SK-MEL-5 (cell line): ENCODE measurements at places on chromosomes 2 and 18. TPM values are rescaled to one million over a fixed set of nuclear protein-coding genes. Genes with fewer than 3 reads are reported as not detected.
A peak's percentile ranks its signal among the peaks of the same experiment; 100 is the strongest.

The CD226 gene
- 0.50 and 0.77 TPM in 2 replicates for total RNA-seq

The LRRFIP1 gene
- total RNA-seq, result 38.1 and 47.3 TPM in 2 replicates

The SGPP2 gene
- total RNA-seq, result not detected in 2 replicates

DNA sequence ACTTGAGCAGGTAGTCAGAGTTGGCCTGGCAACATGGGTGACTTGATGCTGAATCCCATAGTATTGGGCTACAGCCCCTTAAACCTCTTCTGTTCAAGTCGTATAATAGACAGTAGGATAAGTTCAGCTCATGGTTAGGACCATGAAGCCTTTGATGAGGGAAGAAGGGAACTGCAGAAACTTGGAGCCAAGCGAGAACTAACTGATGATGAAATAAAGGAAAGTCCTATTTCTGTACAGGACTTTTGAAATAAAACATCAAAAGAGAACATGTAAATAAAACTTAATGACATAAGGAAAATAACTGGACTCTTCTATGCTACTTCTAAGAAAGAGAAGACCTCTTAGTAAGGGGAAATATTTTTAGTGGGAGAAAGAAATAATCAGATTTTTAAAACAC is 51.2 kb upstream of the UGP2 start:
- no peak for DNase-seq

The QPCT gene
- 2,187 and 2,298 TPM in 2 replicates for total RNA-seq

- no peak for DNase-seq
These were observed 17.7 kb downstream of the TANK start for GRCh38 chr2:161177969-161178368.

The CROCC2 gene
- not detected in 2 replicates for total RNA-seq

The HNMT gene
- total RNA-seq, result 43.3 and 55.4 TPM in 2 replicates

DNA sequence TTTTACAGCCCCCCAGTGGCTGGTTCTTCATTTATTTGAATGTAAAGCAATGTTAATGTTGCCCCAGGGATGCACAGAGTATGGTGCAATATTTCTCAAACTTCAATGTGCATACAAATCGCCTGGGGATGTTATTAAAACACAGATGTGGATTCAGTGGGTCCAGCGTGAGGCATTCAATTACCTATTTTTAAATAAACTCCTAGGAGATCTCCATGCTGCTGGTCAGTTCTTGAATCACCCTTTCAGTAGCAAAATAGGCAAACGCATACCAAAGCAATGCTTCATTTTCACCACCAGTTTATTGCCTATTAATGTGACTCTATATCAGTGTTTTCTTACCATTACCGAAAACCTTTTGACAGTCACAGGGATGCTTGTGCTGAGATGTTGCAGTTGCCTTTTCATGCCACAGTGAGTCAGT is 530.7 kb downstream of the CBLN2 start:
- peak; percentile 88 for DNase-seq

The SCTR gene
- not detected in 2 replicates for total RNA-seq

GRCh38 chr2:74741629-74742028 is 87.6 kb downstream of the SEMA4F start:
- DNase-seq, result no peak

The ALK gene
- 3.7 and 4.8 TPM in 2 replicates for total RNA-seq

The CAPN14 gene
- total RNA-seq, result 0.24 and 0.42 TPM in 2 replicates

GRCh38 chr2:182228741-182229140 is 198.1 kb downstream of the PDE1A start:
- DNase-seq, result no peak

- no peak for DNase-seq
These were observed 97.6 kb upstream of the TMEM178A start for GRCh38 chr2:39568116-39568515.

- no peak for DNase-seq
These were observed 28.6 kb upstream of the SLC35F5 start for GRCh38 chr2:113784823-113785744.

DNA sequence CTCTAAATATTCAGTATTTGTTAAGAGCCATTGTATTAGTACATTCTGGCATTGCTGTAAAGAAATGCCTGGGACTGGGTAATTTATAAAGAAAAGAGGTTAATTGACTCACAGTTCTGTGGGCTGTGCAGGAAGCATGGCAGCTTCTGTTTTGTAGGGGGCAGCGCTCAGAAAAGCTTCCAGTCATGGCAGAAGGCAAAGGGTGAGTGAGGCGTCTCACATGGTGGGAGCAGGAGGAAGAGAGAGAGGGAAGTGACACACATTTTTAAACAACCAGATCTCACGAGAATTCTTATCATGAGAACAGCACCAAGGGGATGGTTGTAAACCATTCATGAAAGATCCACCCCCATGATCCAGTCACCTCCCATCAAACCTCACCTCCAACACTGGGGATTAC is 13.8 kb upstream of the CCDC102B start:
- no peak for DNase-seq

GRCh38 chr2:200741468-200742202 is 70.1 kb upstream of the BZW1 start:
- DNase-seq, result no peak
